ENCODE measurements at places on chromosomes 7 and 10. TPM values are rescaled to one million over a fixed set of nuclear protein-coding genes. Genes with fewer than 3 reads are reported as not detected.

The UCMA gene
- not detected for total RNA-seq

The IGFBP1 gene
- total RNA-seq: 197 TPM

The ZP3 gene
- total RNA-seq: 22.0 TPM

The ZSCAN21 gene
- 9.2 TPM for total RNA-seq

The CPA4 gene
- total RNA-seq: not detected

The CCL24 gene
- total RNA-seq: not detected

The FOXP2 gene
- 25.4 TPM for total RNA-seq

GRCh38 chr10:81450651-81451050 is 424.3 kb upstream of the NRG3 start:
- no peaks in the 10 kb centered on the region for H3K4me1 ChIP-seq
- no peak overlapping the region for H3K4me3 ChIP-seq
- no peak for DNase-seq
- no peaks in the 10 kb centered on the region for H3K36me3 ChIP-seq

- no peak for DNase-seq
- no peaks in the 10 kb centered on the region for H3K36me3 ChIP-seq
- H3K4me3 ChIP-seq: no peak overlapping the region
- peaks cover 2% of the 10 kb centered on the region for H3K4me1 ChIP-seq
- no peak overlapping the region for H3K27ac ChIP-seq
These were observed 367.7 kb downstream of the PHF14 start for GRCh38 chr7:11341285-11341944.

DNA sequence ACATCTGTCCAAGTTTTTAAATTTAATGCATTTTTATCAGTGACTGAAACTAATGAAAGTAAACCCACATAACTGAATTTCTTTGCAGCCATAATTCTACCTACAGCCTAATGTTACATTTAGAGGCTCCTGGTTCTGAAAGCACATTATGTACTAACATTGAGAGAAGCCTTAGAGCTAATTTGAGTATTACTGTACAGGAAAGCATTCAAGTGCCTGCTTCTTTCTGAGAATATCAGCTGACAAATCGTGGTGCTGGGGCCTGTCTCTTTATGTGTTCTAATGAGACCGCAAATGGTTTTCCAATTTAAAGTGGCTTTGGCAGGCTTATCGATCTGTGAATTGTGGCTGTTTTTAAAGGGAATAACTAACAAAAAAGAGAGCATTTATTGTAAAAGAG is 32.3 kb upstream of the DGKB start:
- DNase-seq: no peak
- H3K36me3 ChIP-seq: no peaks in the 10 kb centered on the region
- H3K4me3 ChIP-seq: no peak overlapping the region
- H3K27ac ChIP-seq: no peak overlapping the region
- no peaks in the 10 kb centered on the region for H3K4me1 ChIP-seq
- no peaks in the 10 kb centered on the region for H3K27me3 ChIP-seq

DNA sequence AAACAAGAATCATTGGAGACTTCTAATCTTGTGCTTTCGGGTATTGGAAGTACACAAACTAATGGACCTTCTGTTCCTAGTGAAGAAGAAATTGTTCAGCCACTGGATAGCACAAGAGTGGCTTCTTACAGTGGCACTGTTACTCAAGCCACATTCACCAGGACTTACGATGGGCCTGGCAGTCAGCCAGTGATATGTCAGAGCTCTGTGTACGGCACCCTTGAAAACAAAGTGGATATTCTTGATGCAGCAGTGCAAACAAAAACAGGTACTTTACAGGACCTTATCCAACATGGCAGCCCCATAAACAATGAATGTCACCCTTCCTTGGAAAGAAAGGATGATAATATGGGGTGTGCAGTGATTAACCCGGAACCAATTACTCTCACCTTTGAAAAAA is 61.6 kb downstream of the TASOR2 start:
- no peak for DNase-seq
- no peaks in the 10 kb centered on the region for H3K36me3 ChIP-seq
- H3K27ac ChIP-seq: no peak overlapping the region
- no peak overlapping the region for H3K4me3 ChIP-seq
- no peaks in the 10 kb centered on the region for H3K27me3 ChIP-seq
- no peaks in the 10 kb centered on the region for H3K4me1 ChIP-seq

GRCh38 chr10:48457949-48458661 is 146.8 kb downstream of the ARHGAP22 start:
- no peak overlapping the region for H3K4me3 ChIP-seq
- H3K4me1 ChIP-seq: peaks cover 20% of the 10 kb centered on the region
- no peaks in the 10 kb centered on the region for H3K27me3 ChIP-seq
- DNase-seq: no peak

DNA sequence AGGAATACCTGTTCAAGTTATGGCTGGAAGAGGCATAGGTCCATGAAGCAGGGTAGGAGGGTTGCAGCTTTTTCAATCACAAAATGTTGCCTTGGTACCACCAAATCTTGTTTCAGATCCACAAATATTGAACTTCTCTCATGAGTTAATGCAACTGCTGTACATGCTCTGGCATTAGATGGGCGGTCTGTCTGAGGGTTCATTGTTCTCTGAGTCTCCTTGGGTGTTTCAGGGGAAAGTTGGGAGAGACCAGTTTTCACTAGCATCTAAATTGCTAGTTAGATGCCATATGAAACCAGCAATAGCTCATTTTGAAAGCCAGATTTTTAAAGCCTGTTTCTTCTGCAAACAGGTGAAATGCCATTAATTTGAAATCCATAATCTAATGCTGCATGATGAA is 27.8 kb upstream of the ELMO1 start:
- no peaks in the 10 kb centered on the region for H3K4me1 ChIP-seq
- H3K36me3 ChIP-seq: no peaks in the 10 kb centered on the region
- H3K27ac ChIP-seq: no peak overlapping the region
- no peak overlapping the region for H3K4me3 ChIP-seq
- no peaks in the 10 kb centered on the region for H3K27me3 ChIP-seq

DNA sequence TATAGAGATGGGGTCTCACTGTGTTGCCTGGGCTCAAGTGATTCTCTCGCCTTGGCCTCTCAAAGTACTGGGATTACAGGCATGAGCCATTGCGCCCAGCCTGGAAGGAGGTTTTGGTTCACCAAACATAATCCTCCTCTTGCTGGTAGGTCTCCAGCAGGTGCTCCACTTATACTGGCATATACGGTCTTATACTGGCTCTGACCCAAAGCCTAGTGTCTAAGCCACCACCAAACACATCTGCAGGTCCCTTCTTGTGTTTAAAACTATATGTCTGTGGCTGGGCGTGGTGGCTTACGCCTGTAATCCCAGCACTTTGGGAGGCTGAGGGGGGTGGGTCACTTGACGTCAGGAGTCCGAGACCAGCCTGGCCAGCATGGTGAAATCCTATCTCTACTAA is 5.4 kb downstream of the MBLAC1 start:
- peaks cover 3% of the 10 kb centered on the region for H3K4me1 ChIP-seq
- no peak overlapping the region for H3K4me3 ChIP-seq
- H3K36me3 ChIP-seq: no peaks in the 10 kb centered on the region
- no peak overlapping the region for H3K27ac ChIP-seq

DNA sequence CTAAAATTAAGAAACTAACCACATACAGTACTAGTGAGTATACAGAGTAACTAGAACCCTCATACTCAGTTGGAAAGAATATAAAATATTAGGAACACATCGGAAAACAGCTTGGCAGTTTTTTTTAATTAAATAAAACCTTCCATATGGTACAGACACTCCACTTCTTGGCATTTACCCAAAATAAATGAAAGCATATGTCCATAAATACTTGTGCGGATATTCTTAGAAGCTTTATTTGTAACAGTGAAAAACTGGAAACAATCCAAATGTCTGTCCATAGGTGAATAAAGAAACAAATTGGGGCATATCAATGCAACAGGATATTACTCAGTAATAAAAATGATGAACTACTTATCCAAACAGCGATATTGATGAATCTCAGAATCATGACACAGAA is 410.0 kb downstream of the HTR7 start:
- H3K4me1 ChIP-seq: no peaks in the 10 kb centered on the region
- no peak overlapping the region for H3K4me3 ChIP-seq
- H3K36me3 ChIP-seq: no peaks in the 10 kb centered on the region
